ENCODE measurements at places on chromosomes 12 and 14.
A peak's percentile ranks its signal among the peaks of the same experiment; 100 is the strongest.

- no peak overlapping the region for H3K27ac ChIP-seq
- H3K36me3 ChIP-seq: no peaks in the 10 kb centered on the region
- no peaks in the 10 kb centered on the region for H3K4me1 ChIP-seq
- no peak for DNase-seq
- H3K27me3 ChIP-seq: peaks cover 25% of the 10 kb centered on the region
Measured at GRCh38 chr12:116601933-116602810, 43.0 kb downstream of the MAP1LC3B2 start.

GRCh38 chr12:79764641-79765040 lies 73.9 kb upstream of the PAWR start:
- no peak for DNase-seq
- H3K36me3 ChIP-seq: peaks cover 2% of the 10 kb centered on the region
- H3K4me1 ChIP-seq: no peaks in the 10 kb centered on the region

DNA sequence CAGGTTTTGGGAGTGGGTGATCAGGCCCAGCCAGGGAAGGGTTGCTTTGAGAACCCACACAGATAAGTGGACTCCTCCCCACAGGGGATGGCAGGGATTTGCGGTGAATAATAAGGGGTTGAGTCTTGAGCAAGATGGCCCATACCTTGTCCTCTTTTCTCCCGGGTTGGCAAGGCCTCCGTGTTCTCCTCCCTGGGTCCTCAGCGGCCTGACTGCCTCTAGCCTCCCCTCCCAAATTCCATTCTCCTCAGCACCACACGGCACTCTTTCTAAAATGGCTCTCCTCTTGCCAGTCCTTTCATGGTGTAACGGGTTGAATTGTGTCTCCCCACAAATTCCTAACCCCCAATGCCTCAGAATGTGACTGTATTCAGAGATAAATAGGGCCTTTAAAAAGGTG lies 70.0 kb downstream of the CHST11 start:
- DNase-seq: no peak
- H3K36me3 ChIP-seq: peaks cover 3% of the 10 kb centered on the region
- no peaks in the 10 kb centered on the region for H3K27me3 ChIP-seq
- H3K4me3 ChIP-seq: no peak overlapping the region
- H3K4me1 ChIP-seq: peaks cover 64% of the 10 kb centered on the region

DNA sequence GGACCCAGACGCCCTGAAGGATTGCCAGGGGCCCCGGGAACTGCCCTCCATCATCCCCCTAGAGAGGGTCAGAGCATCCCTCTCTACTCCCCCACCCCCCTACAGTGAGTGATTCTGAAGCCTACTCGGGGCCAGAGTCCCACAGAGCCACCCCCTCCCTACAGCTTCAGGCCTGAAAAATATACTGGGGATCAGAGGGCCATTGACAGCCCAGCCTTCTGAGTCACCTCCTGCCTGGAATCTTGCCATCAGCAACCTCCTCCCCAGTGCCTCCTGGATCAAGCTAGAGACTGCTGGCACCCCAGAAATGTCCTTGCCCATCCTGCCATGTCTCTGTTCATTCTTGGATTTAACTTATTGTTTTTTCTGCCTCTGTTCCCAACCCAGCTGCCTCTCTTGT lies 21.7 kb upstream of the MIA2 start:
- no peaks in the 10 kb centered on the region for H3K36me3 ChIP-seq
- H3K27ac ChIP-seq: no peak overlapping the region
- no peak overlapping the region for H3K4me3 ChIP-seq
- H3K27me3 ChIP-seq: no peaks in the 10 kb centered on the region
- no peak for DNase-seq

GRCh38 chr14:88310449-88310848 lies 12.6 kb downstream of the KCNK10 start:
- peaks cover 5% of the 10 kb centered on the region for H3K27me3 ChIP-seq
- no peak overlapping the region for H3K4me3 ChIP-seq
- H3K27ac ChIP-seq: no peak overlapping the region
- H3K4me1 ChIP-seq: no peaks in the 10 kb centered on the region

DNA sequence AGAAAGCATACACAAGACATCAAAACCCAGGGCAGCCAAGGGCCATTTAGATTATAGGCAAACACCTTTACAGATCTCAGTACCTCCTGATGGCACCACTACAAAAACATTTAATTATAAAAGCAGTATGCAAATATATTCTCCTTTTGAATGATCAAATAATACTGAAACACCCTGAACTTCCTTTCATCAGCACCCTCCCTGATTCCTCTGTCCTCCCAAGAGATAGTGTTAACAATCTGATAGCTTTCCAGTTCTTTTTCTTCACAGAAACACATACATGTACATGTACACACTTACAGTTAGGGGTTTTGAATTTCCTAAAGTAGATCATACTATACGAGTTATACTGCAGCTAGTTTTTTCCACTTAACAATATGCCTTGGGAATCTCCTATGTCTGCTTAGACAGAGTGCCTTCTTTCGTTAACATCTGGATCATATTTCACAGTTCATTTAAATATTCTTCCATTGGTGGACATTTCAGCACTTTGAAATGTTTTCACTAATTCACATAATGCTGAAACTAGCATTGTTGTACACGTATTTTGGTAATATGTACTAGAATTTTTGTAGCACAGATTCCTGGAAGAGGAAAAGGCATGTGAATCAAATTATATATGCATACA lies 35.2 kb downstream of the TDG start:
- no peak overlapping the region for H3K27ac ChIP-seq
- no peaks in the 10 kb centered on the region for H3K4me1 ChIP-seq
- peaks cover 60% of the 10 kb centered on the region for H3K27me3 ChIP-seq
- H3K4me3 ChIP-seq: no peak overlapping the region

DNA sequence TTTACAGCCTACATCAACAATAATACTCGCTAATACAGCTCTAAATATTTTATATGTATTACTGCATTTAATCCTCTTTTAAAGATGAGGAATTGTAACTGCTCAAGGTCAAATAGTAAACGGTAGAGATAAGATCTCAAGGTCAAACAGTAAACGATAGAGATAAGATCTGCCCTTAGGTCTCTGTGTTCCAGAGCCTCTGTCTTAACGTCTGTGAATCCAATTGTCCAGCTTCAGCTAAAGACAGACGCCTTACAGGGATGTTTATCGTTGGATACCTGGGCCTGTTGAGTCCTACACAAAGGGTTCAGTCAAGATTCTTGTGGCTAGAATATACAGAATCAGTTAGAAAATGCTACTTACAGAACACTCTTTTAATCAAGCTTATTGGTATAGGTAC lies 20.0 kb downstream of the PYGL start:
- no peak for DNase-seq
- H3K4me1 ChIP-seq: no peaks in the 10 kb centered on the region
- H3K27ac ChIP-seq: no peak overlapping the region
- no peak overlapping the region for H3K4me3 ChIP-seq

DNA sequence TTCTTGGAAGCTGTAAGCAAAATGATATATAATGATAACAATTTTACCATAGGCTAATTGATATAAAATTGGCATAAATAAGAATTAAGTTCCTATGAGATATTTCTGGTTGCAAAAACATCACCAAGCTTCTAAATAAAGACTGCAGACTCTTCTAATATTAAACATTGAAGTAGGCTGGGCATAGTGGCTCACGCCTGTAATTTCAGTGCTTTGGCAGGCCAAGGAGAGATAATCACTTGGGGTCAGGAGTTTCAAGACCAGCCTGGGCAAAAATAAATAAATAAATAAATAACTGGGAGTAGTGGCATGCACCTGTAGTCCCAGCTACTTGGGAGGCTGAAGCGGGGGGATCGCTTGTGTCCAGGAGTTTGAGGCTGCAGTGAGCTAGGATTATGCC lies 71.8 kb downstream of the NPAS3 start:
- DNase-seq: no peak
- no peaks in the 10 kb centered on the region for H3K36me3 ChIP-seq
- H3K27ac ChIP-seq: no peak overlapping the region
- no peaks in the 10 kb centered on the region for H3K4me1 ChIP-seq

GRCh38 chr14:33686218-33686617 lies 264.7 kb downstream of the EGLN3 start:
- no peak overlapping the region for H3K4me3 ChIP-seq
- no peaks in the 10 kb centered on the region for H3K27me3 ChIP-seq
- no peak overlapping the region for H3K27ac ChIP-seq
- no peak for DNase-seq
- H3K36me3 ChIP-seq: no peaks in the 10 kb centered on the region
- H3K4me1 ChIP-seq: no peaks in the 10 kb centered on the region

- H3K36me3 ChIP-seq: no peaks in the 10 kb centered on the region
- H3K27ac ChIP-seq: no peak overlapping the region
- peaks cover 71% of the 10 kb centered on the region for H3K27me3 ChIP-seq
- peaks cover 3% of the 10 kb centered on the region for H3K4me1 ChIP-seq
Measured at GRCh38 chr14:60509438-60510253, 700 bp downstream of the SIX6 start.

DNA sequence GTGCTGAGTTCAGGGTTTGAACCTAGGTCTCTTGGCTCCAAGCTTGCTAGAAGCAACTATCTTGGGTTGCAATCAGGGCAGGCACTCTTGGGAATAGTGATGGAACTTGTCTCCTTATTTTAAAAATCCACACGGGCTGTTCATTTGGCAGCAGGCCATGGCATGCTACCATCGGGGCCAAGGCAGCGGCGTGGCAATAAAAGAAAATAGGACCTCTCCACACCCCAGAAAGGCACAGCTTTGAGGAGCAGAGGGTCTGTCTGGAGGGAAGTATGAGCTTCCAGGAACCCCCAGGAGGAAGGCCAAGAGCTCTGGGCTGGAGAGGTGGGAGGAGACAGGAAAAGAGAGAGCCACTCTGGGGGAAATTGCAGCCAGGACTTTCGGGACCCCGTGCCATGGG lies 15.3 kb downstream of the RPS6KL1 start:
- DNase-seq: no peak
- no peak overlapping the region for H3K4me3 ChIP-seq
- H3K4me1 ChIP-seq: peaks cover 6% of the 10 kb centered on the region

GRCh38 chr12:47591795-47592194 lies 114.0 kb downstream of the RPAP3 start:
- DNase-seq: no peak

DNA sequence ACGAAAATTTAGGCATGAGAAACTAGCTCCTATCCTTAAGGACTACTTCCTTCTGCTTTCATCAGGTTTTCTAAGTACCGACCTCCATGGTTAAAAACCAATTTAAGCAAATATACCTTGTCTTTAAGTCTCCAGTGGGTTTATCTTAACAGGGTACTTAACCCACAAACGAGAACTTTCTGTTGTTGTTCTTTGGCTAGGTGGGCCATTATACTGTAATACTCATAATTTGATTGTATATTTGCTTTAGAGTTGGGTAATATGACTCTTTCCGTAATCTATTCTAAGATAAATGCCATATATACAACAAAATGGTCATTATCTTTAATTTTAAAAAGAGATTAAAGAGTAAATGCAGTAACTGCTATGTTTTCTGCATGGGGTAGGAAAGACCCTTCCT lies 21.6 kb downstream of the RASSF8 start:
- H3K36me3 ChIP-seq: no peaks in the 10 kb centered on the region
- peaks cover 4% of the 10 kb centered on the region for H3K4me1 ChIP-seq
- no peak overlapping the region for H3K4me3 ChIP-seq
- DNase-seq: no peak

- no peak overlapping the region for H3K4me3 ChIP-seq
- H3K27ac ChIP-seq: no peak overlapping the region
- DNase-seq: no peak
- H3K36me3 ChIP-seq: no peaks in the 10 kb centered on the region
- no peaks in the 10 kb centered on the region for H3K4me1 ChIP-seq
Measured at GRCh38 chr12:126474703-126475102, 1409.5 kb downstream of the AACS start.

DNA sequence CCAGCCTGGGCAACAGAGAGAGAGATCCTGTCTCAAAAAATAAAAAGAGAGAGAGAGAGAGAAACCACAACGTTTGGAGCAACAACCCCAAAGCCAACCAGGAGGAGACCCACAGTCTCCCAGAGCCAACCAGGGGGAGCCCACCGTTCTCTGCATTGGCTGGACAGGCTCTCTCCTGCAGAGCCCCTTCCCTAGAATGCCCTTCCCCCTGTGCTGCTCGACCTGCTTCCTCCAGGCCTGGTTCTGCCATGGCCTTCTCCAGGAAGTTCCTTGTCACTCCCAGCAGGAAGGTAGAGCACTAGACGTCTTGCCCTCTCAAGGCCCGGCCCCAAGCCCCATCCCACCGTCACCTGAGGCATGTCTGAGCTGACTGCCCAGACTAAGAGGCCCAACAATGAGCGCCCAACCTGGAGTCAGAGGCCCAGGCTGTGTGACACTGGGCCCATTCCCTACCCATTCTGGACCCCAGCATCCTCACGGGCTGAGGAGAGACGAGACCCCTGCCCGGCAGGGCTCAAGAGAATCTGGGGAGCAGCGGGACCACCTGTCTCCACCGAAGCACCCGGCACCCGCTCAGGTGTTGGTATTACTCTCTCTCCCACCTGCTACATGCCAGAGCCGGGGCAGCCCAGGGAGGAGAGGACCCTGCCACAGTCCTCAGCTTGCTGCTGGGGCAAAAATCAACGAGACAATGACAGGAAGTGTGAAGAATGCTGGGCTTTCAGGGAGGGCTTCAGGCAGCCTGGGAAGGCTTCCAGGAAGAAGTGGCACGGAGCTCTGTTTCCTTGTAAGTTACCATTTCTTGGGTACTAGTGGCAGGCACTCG lies 61.2 kb downstream of the DIO3 start:
- no peak overlapping the region for H3K4me3 ChIP-seq
- peaks cover 34% of the 10 kb centered on the region for H3K27me3 ChIP-seq
- H3K27ac ChIP-seq: peak overlapping the region; percentile 26
- DNase-seq: no peak
- H3K36me3 ChIP-seq: peaks cover 5% of the 10 kb centered on the region

GRCh38 chr14:84465880-84466279 lies 1064.1 kb upstream of the FLRT2 start:
- H3K36me3 ChIP-seq: no peaks in the 10 kb centered on the region
- H3K4me1 ChIP-seq: no peaks in the 10 kb centered on the region
- DNase-seq: no peak
- H3K4me3 ChIP-seq: no peak overlapping the region

DNA sequence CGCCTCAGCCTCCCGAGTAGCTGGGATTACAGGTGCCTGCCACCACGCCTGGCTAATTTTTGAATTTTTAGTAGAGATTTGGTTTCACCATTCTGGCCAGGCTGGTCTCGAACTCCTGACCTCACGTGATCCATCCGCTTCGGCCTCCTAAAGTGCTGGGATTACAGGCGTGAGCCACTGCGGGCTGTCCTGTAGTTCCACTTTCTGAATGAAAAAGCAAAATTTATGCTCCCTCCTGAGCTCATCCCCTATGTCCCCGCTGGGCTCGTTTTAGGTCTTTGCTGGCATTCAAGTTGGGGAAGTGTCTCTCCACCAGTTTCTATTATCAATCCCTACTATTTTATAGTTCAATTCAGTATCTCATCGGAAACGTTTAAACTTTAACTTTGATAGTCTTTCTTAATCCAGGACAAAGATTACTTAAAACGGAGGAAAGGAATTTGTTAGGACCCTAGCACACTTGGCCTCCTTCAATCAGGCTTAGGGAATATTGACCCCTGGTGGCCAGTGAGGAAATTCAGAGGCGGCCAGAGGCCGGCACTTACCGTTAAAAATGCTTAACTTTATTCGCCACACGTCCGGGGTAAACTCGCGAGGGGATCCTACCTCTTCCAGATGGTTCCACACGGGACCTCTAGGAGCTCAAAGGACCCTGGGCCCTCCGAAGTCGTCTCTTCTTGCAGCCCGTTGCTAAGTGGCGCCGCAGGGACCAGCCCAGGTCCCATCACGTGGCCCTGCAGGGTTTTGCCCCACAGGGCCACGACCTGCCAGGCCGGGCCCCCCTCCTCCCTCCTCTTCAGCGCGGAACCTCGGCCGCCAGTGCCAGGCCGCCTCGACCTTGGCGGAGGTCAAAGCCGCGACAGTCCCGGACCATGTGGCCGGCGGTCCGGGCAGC lies 11.4 kb upstream of the DNAL1 start:
- peak; percentile 56 for DNase-seq
- H3K27me3 ChIP-seq: peaks cover 5% of the 10 kb centered on the region
- H3K27ac ChIP-seq: peak overlapping the region; percentile 79

Measured in effector memory CD8-positive, alpha-beta T cell (primary cell).